ENCODE measurements at places on chromosomes 1 and 21.

- DNase-seq, result no peak
These were observed 31.0 kb upstream of the ZBTB18 start for GRCh38 chr1:244019982-244020485.

DNA sequence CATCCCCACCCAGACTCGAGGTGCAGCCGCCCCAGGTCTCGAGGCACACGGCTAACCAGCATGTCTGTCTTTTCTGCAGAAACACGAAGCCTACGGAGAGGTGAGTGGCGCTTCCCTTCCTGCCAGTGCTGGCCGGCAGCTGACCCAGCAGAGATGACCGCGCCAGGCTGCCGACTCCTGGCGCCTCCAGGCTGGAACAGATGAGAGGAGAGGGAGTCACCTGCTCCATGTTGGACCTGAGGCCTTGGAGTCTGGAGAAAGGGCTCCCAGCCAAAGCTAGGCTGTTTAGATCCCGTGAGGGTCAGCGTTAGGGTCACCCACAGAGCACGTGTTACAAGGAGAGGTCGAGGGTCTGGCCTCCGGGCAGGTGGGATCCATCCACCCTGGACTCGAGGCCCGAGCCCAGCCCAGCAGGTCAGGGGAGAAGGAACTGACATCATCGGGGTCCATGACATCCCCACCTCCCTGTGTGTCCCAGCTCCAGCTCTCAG, 14.9 kb downstream of the COL6A2 start:
- no peak for DNase-seq

DNA sequence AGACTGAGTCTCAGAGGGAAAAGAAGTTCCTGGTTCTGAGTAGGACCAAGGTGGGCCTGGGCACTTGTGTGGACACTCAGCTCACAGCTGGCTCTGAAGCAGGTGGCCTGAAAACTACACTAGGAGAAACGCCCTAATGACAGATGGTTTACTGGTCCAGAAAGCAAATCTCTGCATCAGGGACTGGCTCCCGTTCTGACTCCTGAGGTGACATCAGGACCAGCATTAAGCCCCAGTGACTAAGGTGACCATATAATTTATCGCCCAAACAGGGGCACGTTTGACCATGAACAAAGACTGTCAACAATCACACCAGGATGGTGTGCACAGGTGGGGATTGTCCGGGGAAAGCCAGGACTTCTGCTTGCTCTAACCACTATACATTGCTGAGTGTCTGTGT, 12.2 kb upstream of the CD34 start:
- DNase-seq, result no peak

DNA sequence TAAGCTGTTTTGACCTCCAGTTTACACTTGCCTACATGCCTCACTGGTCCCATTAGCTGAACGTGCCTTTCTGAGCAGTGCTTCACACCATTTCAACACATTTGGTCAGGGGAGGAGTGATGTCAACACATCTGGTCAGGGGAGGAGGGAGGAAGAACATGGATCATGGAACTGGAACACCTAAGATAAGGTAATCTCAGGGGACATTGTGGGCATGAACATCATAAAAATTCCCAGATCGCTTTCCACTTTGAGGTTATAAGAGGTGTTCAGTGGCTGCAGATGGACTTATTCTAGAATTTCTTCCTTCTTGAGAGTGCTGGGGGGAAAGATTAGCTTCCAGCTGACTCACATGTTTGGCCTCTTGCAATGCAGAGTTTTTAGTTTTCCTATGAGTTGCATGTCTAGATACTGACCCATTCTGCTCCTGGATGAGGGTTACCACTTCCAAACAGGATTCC, 2.0 kb downstream of the QSOX1 start:
- DNase-seq, result peak; percentile 55

DNA sequence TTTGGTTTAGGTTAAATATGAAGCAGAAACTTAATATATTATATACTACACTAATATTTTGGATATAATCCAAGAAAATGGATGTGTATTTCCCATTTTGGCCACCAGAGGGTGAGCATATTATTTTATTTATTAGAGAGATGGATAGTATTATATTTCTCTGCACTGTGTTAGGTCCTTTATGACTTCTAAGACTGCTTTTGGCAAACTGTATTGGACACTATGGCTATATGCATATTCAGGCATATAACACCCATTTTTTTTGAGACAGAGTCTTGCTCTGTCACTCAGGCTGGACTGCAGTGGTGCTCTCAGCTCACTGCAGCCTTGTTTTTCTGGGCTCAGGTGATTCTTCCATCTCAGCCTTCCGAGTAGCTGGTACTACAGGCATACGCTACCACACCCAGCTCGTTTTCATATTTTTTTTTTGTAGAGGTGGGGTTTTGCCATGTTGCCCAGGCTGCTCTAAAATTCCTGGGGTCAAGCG, 17.8 kb upstream of the PGM1 start:
- DNase-seq, result no peak

GRCh38 chr1:53575955-53576320, 116.7 kb downstream of the DMRTB1 start:
- no peak for DNase-seq

DNA sequence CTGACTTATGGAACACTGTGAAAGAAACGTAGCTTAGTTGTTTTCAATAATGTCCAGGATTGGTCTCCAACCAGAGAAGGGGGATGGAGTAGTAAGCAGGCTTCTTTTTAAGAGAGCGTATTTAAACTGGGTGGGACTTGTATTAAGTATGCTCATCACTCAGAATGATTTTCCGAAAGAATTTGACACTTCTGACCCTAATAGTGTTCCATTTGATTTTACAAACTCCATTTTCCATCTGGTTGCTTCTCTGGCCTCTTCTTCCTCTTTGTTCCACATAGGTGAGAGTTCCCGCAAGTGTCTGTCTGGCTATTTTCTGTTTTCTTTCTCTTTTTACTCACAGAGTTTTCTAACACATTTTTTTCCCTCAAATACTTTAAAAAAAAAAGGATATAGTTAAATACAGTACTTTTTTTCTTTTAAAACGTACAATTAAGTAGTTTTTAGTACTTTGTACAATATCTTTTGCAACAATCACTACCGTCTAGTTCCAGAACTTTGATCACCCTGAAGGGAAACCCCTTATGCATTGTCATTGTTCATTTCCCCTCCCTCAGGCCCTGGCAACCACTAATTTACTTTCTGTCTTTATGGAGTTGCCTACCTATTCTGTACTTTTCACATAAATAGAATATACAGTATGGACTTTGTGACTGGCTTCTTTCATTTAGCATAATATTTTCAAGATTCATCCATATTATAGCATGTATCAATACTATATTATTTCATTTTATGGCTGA, 67.0 kb downstream of the RASAL2 start:
- DNase-seq, result no peak

DNA sequence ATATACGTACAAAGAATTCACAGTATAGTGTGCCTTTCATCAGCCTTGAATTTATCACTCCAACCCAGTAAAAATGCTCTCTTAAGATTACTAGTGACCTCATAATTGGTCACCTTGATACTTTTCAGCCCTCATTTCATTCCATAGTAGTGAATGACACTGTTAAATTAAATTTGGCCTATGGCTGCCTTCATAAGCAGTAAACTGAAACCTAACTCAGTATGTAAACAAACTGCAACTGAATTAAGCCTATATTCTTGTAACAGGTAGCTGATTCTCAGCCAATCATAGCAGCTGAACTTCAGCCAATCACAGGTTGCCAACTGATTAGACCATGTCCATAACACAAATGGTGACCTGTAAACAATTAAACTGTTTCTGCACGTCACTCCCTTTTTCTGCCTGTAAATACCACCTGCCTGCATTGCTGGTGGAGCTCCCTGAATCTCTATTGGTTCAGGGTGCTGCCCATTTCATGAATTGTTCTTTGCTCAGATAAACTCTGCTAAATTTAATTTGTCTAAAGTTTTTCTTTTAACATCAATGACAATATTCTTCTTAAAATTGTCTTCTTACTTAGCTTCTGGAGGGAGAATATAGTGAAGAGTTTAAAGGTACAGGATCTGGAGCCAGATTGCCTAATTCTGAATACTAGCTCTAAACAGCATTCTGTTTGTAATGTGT, 24.0 kb upstream of the CAMSAP2 start:
- no peak for DNase-seq

GRCh38 chr1:169904834-169905233, 11.1 kb upstream of the SCYL3 start:
- DNase-seq, result no peak

GRCh38 chr1:219278288-219278687, 104.6 kb downstream of the LYPLAL1 start:
- no peak for DNase-seq

DNA sequence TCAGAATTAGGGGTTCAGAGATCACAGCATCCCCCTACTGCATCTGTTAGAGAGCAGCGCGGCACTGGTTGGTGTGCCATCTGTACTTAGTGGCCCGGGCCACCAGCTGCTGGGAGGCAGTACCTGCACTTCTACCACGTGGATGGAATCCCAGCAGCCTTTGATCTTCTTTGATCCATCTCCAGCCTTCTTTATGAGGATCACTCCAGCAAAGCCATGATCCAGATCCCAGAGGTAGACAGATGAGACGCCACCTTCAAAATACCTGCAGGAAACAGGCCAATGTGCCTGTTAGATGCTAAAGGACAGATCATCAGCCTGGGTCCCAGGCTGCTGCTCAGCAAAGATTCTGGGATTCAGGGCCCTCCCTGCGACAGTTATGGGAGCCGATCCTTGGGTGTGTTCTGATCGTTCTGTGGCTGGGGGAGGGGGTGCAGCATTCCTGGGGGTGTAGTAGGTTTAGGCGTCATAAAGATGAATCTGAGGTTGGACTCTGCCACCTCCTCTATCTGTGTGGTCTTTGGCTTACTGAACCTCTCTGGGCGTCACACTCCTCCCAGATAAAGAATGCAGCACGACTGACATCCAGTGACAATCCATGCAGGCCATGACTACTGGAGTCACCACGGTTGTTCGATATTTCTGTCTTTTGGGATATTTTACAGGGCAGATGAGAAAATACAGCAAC, 45.3 kb downstream of the SLC66A1 start:
- DNase-seq, result no peak

DNA sequence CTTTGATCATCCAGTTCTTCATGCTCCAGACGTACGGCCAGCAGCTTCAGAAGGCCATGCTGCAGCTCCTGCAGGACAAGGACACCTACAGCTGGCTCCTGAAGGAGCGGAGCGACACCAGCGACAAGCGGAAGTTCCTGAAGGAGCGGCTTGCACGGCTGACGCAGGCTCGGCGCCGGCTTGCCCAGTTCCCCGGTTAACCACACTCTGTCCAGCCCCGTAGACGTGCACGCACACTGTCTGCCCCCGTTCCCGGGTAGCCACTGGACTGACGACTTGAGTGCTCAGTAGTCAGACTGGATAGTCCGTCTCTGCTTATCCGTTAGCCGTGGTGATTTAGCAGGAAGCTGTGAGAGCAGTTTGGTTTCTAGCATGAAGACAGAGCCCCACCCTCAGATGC, 32.5 kb downstream of the MX1 start:
- no peak for DNase-seq

DNA sequence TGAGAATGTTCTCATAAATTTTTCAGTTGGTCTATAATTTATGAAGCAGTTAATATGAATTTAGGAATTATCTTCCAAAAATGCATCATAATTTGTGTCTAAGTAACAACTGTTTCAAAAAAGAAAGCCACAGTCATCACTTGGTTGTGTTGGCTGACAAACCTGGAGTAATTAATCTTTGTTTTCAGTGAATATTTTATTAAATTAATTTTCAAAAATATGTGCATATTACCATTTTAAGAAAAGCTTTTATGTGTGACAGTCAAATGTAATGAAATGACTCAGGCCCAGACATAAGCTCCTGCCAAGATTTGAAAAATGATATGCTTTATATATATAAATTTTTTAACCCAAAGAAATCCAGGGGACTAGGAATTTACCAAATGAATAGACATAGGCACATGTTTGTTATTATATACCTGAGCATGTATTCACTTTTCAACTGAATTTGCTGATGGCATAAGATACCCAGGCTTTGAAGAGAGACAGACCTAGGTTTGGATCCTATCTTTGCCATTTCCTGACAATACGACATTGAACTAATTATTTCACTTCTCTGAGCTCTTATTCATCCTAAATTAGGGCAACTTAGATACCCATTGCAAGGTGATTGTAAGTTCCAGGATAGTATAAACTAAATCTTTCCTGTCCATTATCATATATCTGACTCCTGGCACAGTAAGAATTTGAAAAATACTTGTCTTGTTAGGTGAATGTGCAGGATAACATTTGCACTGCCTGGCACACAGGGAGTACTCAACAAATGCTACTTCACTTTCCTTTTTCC, 729.5 kb upstream of the ADGRL2 start:
- DNase-seq, result no peak

DNA sequence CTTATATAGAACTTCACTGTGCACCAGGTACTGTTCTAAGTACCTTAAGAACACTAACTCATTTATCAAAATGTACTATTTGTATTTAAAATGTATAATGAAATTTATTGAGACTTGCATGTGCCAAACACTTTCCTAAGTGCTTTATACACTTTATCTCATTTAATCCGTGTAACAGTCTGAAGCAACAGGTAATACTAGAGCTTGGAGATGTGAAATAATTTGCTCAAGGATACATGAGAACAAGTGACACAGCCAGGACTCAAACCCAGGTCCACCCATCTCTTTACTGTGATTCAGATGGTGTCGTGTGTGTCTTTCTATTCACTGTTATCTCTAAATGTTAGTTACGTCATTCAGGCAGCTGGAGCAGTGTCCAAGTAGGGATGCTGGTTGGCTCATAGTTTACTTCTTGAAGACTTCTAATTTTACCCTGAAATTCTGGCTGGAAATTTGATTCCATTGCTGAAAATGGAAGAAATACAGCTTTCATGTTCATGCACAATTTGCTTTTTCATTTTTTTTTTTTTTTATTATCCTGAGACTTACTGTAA, 169.7 kb upstream of the UBE2U start:
- DNase-seq, result peak; percentile 47

GRCh38 chr1:176177764-176178163, 29.3 kb downstream of the COP1 start:
- DNase-seq, result no peak

DNA sequence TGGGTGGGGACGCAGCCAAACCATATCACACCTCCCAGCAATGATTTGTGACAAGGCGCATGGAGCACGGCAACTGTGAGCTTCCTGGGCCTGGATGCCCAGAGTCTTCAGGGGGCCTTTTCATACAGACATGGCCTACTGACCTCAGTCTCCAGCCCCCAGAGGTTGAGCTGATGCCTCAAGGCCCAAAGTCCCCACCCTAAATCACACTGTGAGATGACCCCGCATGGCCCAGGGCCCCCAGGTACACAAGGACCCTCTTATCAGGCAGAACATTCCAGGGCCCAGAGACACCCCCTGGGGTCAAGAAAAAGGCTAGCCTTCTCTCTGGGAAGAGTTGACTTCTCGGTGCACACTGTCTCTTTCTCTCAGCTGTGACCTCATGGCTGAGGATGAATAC, 179.7 kb upstream of the C1orf174 start:
- no peak for DNase-seq

- no peak for DNase-seq
These were observed 12.8 kb downstream of the MAB21L3 start for GRCh38 chr1:116123837-116124533.

Measured in stromal cell of bone marrow (primary cell).